ENCODE measurements at places on chromosomes 7 and 10. TPM values are rescaled to one million over a fixed set of nuclear protein-coding genes. Genes with fewer than 3 reads are reported as not detected.

Gene SEMA4G
- total RNA-seq = not detected

Gene CHST15
- 0.25 TPM for total RNA-seq

Gene COL28A1
- total RNA-seq = not detected

Gene WEE2
- not detected for total RNA-seq

GRCh38 chr7:155198196-155198892 lies 99.3 kb upstream of the INSIG1 start:
- DNase-seq = no peak

DNA sequence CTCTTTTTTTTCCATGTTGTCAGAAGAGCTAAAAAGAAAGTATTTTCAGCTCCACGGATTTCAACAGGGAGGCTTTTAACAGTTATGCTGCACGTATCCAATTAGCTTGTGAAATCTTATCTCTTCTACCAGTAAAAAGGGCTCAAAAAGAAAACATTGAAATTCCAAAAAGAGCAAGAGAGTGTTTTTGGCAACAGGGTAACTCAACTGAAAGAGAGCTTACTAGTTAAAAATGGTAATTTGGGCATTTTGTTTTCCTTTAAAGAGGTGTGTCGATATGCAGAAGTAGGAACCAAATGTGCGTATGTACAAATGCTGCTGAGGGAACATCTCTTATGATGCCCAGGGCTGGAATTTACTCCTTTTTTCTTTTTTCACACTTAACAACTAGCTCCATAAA lies 292.8 kb downstream of the PRKG1 start:
- no peak for DNase-seq

GRCh38 chr7:124652237-124652636 lies 113.4 kb downstream of the GPR37 start:
- no peak for DNase-seq

GRCh38 chr10:780536-781524 lies 91.4 kb upstream of the DIP2C start:
- DNase-seq = no peak

DNA sequence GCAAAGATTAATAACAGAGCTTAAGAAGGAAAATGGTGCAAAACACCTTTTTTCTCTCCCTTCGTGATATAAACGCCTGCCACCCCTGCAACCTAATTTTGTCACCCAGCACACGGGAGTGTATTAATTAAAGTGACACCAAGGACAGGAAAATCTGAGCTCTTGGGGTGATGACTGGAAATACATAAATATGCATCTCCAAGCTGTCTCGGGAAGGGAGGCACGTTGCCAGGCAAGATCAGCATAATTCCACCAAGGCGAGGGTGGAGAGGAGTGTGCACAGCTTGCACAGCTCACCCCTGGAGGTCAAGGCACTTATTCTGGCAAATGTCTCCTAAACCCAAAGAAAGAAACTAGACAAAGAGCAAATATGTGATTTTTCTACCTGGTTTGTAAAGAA lies 700.9 kb downstream of the GRID1 start:
- no peak for DNase-seq

DNA sequence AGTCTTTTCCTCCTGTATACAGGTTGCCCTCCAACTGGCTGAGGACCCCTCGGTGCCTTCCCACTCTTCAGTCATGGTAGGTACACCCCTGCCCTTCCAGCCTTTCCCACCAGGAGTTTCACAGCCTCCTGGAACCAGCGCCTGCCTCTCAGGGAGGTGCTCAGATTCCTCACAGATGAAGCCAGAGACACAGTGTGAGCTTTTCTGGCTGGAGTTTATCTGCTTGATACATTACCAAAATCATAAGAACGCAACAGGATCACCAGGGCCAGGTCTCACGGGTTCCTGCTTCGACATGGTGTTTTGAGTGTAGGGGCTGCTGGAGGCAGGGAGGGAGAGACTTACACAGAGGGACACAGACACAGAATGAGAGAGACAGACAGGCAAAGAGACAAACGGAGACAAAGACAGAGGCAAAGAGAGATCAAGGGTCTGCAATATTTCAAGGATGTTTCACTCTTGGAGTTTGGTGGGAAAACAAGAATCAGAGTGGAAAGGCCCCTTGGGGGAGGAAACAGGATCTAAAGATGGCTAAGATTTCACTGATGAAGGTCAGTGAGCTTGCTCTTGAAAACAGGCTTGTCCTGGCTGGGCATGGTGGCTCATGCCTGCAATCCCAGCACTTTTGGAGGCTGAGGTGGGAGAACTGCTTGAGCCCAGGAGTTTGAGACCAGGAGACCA lies 6.5 kb upstream of the INMT start:
- no peak for DNase-seq

DNA sequence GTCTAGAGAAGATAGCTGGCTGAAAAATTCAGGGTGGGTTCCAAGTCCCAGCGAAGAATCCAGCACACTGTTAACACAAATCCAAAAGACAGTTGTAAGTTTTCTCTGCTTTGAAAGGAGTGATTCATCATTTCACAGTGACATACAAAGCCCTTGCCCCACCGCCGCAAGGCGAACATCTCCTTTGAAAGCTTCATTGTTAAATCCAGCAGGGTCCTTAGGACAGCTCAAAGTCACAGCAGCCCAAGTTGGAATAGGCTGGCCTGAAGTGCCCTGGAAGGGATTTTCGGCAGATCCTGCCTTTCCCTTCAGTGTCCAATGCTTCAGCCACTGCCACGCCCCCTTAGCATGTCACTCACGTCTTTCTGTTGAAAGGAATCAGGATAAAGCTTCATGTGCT lies 526.1 kb downstream of the CALN1 start:
- DNase-seq = no peak

DNA sequence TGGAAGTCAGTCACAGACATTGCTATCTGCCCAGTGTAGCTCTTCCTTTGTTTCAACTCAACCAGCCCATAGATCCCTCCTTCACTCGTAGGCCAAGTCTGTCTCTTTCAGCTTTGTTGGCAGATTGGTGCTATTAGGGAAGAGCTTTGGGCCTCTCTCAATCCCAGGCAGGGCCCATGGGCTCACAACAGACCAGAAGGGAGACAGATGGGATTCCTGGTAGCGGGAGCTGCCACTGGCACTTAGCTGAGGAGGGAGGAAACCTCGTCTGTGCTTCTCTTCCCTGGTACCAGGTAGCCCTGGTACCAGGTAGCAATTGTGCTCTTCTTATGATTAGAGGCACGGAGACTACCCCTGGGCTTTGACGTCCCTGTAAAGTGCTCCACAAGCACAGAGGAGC lies 592.0 kb downstream of the TYW1 start:
- DNase-seq = no peak

DNA sequence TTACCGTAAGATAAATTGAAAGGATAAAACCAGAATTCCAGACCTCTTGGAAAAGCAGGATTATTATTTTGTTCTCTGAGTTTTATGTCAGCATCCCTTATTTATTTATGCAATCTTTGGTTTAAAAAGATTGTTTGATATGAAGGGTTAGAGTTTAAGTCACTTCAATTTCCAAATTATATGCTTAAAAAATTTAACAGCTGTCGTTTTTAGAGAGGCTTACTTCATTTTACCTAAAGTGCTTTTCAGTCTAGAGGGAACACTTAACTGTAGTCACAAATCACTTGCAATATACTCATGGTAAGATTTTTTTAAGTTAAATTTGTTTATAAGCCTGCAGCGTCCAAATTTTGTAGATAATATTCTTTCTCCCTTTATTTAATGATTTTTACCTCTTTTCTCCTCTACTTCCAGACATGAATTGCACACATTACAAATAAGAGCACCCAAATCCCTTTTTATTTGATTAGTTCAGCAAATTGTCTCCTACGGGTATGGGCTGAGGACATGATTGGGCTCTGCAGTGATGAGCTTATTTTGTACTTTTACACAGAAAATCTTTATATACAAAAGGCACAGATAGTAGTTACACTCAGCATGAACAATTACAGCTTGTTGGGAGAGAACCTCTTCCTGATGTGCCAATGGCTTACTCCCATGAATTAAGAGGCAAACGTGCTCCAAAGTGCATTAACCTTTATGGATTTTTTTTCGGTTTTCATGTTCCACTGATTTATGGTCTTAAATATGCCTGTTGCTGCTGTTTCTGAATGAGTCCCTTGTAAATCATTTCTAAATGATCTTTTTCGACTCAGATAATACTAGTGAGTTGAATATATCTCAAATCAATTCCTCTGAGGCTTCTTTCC lies 319.3 kb upstream of the LRGUK start:
- no peak for DNase-seq

DNA sequence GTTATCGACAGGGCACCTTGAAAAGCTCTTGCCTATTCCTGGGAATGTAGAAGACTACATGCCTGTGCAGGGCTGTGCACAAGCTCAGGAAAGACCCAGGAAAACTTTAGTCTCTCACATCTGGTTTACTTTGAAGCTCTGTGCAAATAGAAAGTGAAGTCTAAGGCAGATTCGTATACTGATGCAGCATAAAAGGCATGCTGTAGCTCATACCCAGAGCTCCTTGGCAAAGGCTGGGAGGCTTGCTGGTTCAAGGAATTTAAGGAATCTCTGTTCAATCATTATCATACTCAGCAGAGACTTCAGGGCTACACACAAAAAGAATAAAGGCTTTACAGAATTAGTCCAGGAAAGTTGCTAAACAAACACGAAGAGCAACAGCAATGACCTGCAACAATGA lies 192.0 kb downstream of the OTUD1 start:
- peak; percentile 18 for DNase-seq

DNA sequence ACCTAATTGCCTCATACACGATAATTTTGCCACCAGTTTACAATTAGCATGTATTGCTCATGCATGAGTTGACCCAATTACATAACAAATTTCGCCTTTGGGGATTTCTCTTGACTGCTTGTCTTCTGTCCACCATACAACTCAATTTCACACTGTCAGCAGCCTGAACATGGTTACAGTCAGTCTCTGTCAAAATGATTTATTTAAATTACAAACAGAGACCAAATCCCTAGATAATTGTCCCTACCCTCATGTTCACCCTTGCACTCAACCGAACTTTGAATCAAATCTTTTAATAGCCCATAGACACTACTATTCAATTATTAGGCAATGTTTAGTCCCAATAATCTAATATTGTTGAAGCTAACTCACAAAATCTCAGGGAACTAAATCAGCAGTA lies 59.7 kb upstream of the NEBL start:
- DNase-seq = no peak

DNA sequence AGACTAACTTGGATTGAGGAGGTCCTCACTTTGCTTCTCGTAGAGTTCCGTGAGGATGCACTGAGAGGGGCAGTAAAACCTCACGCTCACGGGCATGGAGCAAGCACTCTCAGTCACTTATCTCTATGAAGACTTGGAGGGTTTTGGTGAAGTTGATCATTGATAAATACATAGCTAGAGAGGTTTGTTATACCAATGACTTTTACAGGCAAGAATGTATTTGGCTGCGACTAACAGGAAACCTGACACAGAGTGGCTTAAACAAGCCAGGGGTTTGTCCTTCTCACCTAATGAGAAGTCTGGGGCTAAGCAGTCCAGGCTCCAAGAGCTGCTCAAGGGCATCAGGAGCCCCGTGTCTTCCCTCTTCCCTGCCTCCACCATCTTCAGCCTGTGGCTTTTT lies 6.1 kb downstream of the BICC1 start:
- DNase-seq = peak; percentile 48

DNA sequence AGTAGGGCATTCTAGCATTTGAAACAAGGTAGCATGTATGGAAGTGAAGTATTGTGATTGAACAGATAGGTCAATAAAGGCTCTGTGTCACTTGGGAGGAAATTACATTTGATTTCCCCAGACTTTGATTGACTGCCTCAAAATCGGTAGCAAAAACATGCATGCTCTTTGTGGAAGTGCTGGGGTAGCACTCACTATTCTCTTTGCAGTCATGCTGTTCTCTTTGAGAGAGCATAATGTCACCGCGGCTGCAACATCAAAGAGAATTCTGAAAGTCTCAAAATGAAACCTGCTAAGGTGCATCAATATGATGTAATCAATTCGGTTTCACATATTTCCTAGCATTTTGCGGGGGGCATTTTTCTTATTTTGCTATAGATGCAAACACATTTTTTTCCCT lies 64.2 kb downstream of the ARMC3 start:
- DNase-seq = no peak

- no peak for DNase-seq
Observed at GRCh38 chr10:1404323-1405260, 332.7 kb downstream of the ADARB2 start.

- DNase-seq = no peak
Observed at GRCh38 chr10:79239924-79240581, 107.2 kb upstream of the PPIF start.

GRCh38 chr10:132579027-132579859 lies 41.7 kb downstream of the INPP5A start:
- DNase-seq = no peak

DNA sequence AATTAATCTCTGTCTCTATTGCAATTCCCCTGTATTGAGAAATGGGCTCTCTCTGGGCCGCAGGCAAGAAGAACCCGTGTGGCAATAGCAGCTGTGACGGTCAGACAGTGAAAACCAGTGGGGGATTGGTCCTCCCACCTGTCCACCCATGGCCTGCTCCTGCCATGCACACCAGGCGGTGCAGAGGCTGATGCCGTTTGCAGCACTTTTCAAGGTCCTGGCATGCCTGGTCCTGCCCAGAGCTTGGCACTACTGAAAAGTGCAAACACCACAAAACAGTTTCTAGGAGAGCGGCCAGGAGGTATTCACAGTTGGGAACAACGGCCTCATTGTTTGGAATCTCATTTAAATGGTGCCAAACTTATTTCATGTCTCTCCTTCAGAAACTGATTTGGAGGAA lies 41.5 kb downstream of the PSPH start:
- DNase-seq = no peak

- peak; percentile 36 for DNase-seq
Observed at GRCh38 chr10:46541017-46541661, 15.3 kb downstream of the GPRIN2 start.

GRCh38 chr10:14688606-14689005 lies 86.1 kb downstream of the FAM107B start:
- DNase-seq = peak; percentile 68

DNA sequence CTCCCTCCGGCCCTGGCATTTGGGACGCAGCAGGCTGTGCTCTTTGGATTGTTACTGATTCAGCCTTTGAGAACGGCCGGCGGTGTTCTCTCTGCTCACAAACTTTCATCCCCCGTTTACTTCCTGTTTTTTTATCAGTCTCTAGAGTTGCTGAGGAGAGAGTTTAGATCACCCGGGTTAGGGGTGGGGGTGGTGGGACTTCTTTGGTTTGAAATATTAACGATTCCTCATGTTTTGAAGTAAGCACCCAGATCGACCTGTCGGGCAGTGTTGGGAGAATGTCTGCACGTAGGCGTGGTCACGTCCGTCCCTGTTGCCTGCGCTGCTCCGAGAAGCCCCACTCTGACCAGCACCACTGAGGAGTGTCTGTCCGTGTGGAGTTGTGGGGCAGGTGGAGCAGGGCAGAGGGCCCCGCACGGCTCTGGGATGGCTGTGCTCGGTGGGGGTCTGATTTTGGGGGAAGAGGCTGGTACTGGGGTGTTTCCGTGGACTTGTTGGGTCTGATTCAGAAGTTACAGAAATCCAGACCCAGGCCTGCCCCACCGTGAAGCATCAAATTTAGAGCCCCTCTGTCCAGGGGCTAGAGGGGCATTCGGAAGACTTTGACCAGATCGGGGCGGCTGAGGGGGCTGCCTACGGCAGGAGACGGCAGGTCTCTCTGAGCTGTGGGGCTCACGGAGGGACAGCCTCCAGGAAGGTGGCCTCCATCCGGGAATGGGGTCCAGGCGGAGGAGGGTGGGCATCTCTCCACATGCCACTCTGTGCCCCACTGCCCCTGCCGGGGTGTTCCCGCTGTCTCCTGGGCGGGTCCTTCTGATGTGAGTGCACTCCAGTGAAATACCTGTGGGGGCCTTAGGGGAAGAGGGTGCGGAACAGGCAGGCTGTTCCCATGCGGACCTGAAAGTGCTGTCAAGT lies 7.4 kb downstream of the INPP5A start:
- DNase-seq = peak; percentile 33

Data from GM23248 (cell line).